ENCODE measurements at places on chromosomes 5 and 9. TPM values are rescaled to one million over a fixed set of nuclear protein-coding genes. Genes with fewer than 3 reads are reported as not detected.

DNA sequence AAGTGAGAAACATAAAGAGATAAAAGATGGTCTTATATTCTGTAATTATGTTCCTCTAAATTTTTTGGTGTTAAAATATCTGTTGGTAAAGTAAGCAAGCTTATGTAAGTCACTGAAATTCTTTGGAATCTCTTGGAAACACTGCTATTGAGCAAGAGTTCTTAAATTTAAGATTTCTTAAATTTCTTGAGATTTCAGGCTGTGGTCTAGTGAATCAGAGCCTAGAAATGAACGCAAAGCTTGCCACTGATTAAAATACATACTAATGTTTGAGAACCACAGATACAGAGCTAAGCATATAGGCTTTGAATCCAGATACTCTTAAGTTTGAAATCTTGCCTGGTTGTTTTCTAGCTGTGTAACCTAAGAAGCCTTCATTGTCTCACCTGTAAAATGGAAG is 133.4 kb downstream of the TRPM3 start:
- no peak for DNase-seq

DNA sequence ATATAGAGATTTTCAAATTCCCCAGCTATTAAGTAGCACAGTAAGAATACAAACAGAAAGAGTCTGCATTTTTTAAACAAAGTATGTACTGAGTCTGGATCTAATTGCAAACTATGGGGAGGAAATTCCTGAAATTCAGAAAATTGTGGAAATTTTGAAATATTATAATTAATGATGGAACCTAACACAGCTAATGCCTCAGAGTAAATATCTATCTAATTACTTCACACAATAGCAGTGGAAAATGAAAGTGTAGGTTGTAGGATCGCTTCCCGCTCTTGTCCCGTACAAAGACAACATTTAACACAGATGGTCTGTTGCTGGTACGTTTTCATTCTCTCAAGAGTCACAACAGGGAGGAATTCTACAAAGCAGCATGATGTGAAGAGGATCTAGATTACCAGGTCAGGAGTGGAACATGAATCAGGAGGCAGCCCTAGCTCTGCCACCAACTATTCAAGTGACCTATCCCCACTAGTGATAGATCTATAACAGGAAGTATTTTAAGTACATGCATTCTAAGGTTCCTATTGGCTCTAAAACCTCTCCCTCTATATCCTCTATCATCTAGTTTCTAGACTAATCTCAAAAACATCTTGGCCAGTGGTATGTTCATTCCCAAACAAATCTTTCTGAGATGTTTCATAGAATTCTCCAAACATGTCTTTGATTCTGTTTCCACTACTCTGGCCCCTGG is 58.9 kb upstream of the GRAMD2B start:
- no peak for DNase-seq

DNA sequence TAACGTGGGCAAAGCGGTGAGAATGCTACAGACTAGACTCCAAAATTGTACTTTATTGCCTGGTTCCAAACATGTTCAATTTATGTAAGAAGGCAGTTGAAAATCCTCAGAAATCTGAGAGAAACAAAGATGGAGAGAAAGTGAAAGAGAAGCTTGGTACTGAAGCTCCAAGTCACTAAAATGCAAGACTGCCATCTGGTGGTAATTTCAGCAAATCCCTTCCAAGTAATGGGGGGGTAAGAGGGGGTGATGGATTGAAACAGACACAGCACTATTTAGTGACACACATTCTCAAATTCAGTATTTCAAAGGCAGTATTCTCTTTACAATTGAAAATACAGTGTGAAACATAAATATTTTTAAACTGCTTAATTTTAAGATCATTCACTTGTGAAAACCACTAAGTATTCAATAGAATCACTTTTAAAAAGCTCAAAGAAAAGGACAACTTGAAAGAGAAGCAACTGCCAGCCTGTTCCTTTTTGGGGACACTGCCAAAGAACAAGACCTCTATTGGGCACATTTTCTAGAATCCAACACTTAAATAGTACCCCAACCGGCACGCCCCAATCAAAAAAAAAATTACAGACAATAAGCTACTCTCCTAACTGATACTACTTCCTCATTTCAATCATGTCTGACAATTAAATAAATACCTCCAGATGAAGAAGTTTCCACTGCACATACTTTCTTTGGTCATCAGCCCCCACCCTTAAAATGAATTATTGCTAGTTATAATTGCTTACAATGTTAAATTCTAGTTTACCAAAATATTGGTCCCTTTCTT is 131.5 kb downstream of the AGTPBP1 start:
- peak; percentile 40 for DNase-seq

GRCh38 chr9:77457916-77458592 is 190.1 kb downstream of the GNA14 start:
- DNase-seq: peak; percentile 60

DNA sequence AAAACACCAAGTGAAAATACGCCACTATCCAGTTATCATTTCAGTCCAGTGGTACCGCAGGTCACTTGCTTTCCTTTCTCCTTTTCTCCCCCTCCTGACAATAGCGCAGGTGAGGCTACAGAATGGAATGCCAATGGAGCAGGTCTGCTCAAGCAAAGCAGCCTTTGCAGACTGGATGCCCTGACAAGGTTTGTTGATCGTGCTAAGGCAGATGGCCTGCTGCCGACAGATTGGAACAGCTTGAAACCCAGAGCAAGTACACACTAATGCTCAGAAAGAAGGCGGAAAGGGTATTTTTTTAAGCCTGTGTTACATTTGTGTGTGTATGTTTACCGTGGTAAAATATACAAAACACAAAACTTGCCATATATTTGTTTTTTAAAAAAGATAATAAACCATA is 19.4 kb downstream of the SPACA9 start:
- no peak for DNase-seq

PCDHB3 gene
- under 0.01 TPM for total RNA-seq

PSMB7 gene
- total RNA-seq: 143 TPM

MCIDAS gene
- not detected for total RNA-seq

ZNF366 gene
- under 0.01 TPM for total RNA-seq

IGFBPL1 gene
- total RNA-seq: under 0.01 TPM

TAL2 gene
- total RNA-seq: 0.27 TPM

S100Z gene
- total RNA-seq: 3.5 TPM

GGTA1 gene
- 4.8 TPM for total RNA-seq

IL17B gene
- total RNA-seq: not detected

SLC45A2 gene
- 0.27 TPM for total RNA-seq

SLC4A9 gene
- total RNA-seq: not detected

ADRB2 gene
- total RNA-seq: 3.0 TPM

SOX30 gene
- under 0.01 TPM for total RNA-seq

Measured in hematopoietic multipotent progenitor cell (in vitro differentiated cells).